GM13976 (cell line): ENCODE measurements at places on chromosomes 4 and X.

- peak; percentile 98 for DNase-seq
These were observed at the start of gene SLAIN2 for GRCh38 chr4:48340965-48341775. SLAIN2 (plus strand) TSS chr4:48341529; CDS start chr4:48341740, 211 bp downstream.

GRCh38 chr4:155371432-155372043 is 5.2 kb downstream of the MAP9 start:
- DNase-seq: no peak

- DNase-seq: no peak
These were observed 2.1 kb downstream of the TET2 start for GRCh38 chr4:105148776-105149175.

- DNase-seq: no peak
These were observed 48.1 kb upstream of the RAP2C start for GRCh38 chrX:132267392-132267791.

DNA sequence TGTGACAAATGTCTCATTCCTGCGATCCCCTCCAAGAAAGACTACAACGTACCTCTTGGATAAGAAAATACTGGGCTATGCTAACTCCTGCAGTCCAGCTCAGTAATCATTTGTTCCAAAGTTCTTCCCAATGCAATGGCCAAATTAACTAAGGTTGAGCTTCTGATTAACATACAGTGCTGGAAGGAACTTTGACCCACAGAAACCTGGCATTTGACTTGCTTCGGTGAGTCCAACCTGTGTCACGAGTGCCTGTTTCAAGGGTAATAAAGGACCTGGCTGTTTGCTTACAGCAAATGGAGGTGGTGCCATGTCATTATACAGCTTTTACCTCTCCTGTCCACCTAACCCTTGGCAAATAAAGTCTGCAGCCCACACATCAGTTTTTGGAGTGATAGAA is 83.2 kb downstream of the RBM47 start:
- no peak for DNase-seq

DNA sequence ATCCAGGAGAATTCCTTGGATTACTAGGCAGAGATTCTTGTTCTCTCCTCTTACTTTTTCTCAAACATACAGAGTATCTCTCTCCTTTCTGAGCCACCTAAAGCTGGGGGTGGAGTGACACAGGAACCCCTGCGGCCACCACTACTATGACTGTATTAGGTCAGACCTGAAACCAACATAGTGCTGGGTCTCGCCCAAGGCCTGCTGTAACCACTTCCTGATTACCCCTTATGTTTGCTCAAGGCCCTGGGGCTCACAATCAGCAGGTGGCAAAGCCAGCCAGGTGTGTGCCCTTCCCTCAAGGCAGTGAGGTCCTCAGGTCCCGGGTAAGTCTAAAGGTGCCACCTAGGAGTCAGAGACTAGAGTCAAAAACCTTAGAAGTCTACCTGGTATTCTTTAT is 166.4 kb downstream of the PARM1 start:
- DNase-seq: peak; percentile 18

DNA sequence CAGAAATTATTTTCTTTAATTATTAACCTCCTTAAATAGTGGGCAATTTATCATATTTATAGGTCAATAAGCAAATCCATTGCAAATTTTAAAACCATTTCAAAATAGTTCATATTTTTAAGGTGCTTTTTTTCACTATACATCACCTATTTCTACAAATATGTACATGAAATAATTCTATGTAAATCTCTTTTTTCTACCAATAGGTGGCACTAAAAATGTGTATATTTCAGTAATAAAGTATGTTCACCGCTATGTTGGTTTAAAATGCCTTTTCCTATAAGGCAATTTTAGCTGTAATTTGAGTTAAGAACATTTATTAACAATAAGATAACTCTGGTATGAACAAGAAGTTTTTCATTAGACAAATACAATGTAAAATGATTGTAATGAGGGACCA is 672.2 kb downstream of the KCTD8 start:
- no peak for DNase-seq
